ENCODE measurements at places on chromosomes 2 and 18.

GRCh38 chr2:45912109-45912508 lies 260.6 kb downstream of the PRKCE start:
- DNase-seq, result no peak

DNA sequence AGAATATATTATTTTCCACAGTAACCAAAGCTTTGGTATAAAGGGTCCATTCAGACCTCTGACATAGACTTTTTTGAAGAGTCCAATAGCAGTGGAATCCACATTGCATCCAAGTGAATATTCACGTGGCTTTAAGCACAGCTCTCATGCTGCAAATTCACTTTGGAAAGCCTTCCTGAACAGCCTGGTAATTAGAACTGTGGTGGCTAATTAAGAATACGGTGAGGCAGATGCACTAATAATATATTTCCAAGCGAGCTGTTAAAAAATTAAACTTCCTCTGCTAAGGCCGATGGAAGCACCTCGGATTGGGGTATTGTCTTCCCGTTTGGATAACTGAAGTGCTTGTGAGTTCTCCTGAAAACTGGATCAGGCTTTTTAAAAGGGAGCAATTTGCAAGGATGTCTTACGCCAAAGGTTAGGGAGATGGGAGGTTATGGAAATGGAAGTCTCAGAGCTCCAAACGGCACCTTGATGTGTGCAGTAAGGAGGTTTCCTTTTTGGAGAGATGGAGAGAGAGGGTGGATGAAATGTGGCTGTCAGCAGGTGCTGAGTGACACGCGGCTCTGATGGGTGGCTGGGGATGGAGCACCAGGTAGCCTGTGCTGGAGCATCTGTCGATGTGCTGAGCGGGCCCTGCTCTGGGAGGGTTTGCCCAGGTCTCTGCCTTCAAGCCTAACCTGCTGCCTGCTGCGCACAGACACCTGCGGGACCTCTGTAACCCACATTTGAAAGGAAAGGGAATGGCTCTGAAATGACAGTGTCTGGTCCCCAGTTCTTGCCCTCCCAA lies 37.5 kb downstream of the CABLES1 start:
- no peak for DNase-seq

DNA sequence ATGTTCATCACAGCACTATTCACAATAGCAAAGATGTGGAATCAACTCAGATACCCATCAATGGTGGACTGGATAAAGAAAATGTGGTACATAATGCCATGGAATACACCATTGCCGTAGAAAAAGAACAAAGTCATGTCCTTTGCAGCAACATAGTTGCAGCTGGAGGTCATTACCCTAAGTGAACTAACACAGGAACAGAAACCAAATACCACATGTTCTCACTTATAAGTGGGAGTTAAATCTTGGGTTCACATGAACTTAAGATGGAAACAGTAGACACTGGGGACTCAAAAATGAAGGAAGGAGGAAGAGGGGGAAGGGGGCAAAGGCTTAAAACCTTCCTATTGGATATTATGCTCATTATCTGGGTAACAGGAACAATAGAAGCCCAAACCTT lies 228.1 kb upstream of the RAB6C start:
- DNase-seq, result no peak

GRCh38 chr2:153770359-153770991 lies 101.2 kb upstream of the GALNT13 start:
- no peak for DNase-seq

DNA sequence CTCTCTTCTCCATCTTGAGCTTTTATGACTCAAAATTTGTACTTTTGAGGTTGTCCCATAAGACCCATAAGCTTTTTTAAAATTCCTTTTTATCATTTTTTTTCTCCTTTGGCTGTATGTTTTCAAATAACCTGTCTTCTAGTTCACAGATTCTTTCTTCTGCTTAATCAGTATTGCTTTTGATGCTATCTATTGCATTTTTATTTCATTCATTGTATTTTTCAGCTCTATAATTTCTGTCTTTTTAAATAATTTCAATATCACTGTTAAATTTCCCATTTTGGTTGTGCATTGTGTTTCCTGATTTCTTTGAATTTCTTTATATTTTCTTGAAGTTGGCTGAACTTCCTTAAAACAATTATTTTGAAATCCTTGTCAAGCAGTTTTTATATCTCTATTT lies 4.8 kb upstream of the XDH start:
- no peak for DNase-seq

DNA sequence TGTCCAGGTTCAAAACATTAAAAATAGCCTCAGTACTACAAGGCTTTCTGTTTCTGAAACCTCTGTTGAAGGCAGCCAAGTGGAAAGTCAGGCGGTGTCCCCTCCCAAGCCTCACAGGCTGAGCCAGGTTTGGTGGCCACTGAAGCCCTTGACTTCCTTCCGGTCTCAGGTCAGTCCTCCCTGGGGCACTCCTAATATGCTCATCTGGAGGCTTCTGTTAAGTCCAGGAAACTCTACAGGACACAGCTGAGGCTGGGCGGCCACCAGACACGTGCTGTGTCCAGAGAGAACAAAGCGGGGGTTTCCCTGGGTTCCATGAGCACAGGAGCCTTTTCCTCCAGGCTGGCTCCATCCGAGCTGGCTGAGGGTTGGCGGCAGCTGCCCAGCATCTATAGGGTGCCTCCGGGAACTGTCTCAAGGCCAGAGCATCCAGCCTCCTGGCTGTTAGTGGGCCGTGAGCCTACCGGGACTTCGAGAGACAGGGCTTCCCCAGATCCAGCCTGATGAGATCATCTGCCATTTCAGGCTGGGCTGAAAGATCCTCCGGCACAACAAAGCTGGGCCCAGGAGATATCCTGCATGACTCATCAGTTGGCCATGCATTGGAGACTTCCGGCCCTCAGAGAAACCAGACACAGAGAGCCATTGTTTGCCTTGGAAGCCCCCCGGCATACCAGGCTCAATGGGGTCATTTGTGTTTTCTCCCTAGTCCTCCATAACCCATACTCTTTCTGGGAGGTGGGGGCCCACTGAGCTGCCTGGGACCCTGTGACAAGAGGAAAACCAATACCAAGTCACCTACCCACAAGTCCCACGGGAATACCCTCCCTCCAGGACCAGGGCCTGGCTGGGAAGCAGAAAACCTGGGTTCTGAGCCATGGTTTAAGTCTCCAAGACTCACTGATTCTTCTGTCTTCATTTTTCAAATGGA lies 71.7 kb downstream of the HS1BP3 start:
- no peak for DNase-seq

DNA sequence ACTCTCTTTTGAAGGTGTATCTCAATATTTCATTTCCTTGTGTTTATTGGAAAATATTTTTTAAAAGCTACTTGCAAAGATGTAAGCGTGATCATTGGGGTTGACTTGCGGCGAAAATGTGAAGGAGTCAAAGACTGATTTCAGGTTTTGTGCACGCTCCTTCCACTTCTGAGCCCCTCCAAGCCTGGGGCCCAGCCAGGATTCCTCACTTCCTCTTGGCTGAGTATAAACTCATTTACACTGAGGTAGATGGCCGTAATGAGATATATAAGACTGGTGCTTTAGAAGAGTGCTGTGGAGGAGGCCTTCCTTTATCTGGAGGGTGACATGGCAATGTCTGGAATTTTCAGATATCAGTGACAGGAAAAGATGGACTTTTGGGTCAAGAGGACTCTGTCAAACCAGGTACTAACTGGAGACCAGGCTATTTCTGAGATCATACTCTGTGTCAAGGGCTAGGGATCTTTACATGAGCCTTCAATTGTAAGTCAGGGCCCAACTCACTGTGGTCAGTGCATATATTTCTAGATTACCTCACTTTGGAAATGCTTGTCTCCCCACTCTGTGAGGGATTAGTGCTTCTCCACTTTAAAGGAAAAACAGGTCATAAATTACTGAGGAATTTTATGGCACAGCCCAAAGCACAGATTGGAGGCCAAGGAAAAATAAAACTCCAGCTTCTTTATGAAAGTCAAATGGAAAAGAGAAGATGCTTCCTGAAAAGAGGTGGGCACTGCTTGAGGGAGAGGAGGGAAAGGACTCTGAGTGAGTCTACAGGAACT lies 22.8 kb downstream of the PRKCE start:
- no peak for DNase-seq

DNA sequence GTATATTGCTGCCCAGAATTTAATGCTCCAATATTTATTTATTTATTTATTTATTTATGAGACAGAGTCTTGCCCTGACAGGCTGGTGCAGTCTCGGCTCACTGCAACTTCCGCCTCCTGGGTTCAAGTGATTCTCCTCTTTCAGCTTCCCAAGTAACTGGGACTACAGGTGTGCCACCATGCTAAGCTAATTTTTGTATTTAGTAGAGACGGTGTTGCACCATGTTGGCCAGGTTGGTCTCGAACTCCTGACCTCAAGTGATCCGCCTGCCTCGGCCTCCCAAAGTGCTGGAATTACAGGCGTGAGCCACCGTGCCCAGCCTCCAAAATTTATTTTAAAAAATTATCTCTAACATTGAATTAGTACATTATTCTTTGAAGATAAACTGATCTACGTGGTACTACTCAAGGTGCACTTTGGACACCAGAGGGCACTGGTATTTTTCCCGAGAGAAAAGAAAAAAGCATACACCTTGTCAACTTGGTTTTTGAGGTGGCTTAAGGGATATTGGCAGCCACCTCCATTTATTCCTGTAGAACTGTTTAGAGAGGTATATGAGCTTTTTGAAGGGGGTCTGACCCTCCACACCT lies 1.4 kb upstream of the IDH1 start:
- DNase-seq, result no peak

Data from anterior cingulate cortex (tissue), 58 donors.